Brain (organoid and tissue), 16 donors: ENCODE measurements at places on chromosomes 7 and 10. TPM values are rescaled to one million over a fixed set of nuclear protein-coding genes. Genes with fewer than 3 reads are reported as not detected.

NPTX2 gene
- polyA plus RNA-seq = 90.5 TPM

COL13A1 gene
- polyA plus RNA-seq = 0.46 TPM

ANK3 gene
- polyA plus RNA-seq = 22.3 TPM

LIPJ gene
- not detected for polyA plus RNA-seq

GJD4 gene
- polyA plus RNA-seq = not detected

HK1 gene
- 116 TPM for polyA plus RNA-seq

GPRIN2 gene
- not detected for polyA plus RNA-seq

TBX20 gene
- 0.53 TPM for polyA plus RNA-seq

A1CF gene
- not detected for polyA plus RNA-seq

FAM180A gene
- polyA plus RNA-seq = not detected

HOXA3 gene
- polyA plus RNA-seq = 2.0 TPM

SYCE1 gene
- polyA plus RNA-seq = 2.9 TPM

OPALIN gene
- 31.9 TPM for polyA plus RNA-seq

HOXA10 gene
- 62.0 TPM for polyA plus RNA-seq

MEST gene
- polyA plus RNA-seq = 290 TPM

BRI3 gene
- polyA plus RNA-seq = 145 TPM

R3HCC1L gene
- 3.2 TPM for polyA plus RNA-seq

GIMAP1 gene
- polyA plus RNA-seq = 1.1 TPM

EGR2 gene
- polyA plus RNA-seq = 0.54 TPM

CYP17A1 gene
- polyA plus RNA-seq = 0.24 TPM

ZFYVE27 gene
- polyA plus RNA-seq = 27.4 TPM

C7orf57 gene
- not detected for polyA plus RNA-seq

GIMAP5 gene
- 8.7 TPM for polyA plus RNA-seq

STEAP1B gene
- polyA plus RNA-seq = 2.9 TPM

CYP2W1 gene
- polyA plus RNA-seq = not detected

PNLIPRP3 gene
- polyA plus RNA-seq = not detected

FAM131B gene
- polyA plus RNA-seq = 69.6 TPM

AFAP1L2 gene
- polyA plus RNA-seq = 7.5 TPM

PRLHR gene
- not detected for polyA plus RNA-seq

KAT6B gene
- polyA plus RNA-seq = 16.7 TPM

NKX2-3 gene
- polyA plus RNA-seq = not detected

TAS2R4 gene
- polyA plus RNA-seq = 0.17 TPM

AKR1C2 gene
- polyA plus RNA-seq = 2.1 TPM

GIMAP2 gene
- 0.68 TPM for polyA plus RNA-seq

INA gene
- 265 TPM for polyA plus RNA-seq

ABCA13 gene
- polyA plus RNA-seq = not detected

ANKRD61 gene
- polyA plus RNA-seq = not detected

TAS2R5 gene
- polyA plus RNA-seq = not detected

MSMB gene
- not detected for polyA plus RNA-seq

TEX36 gene
- not detected for polyA plus RNA-seq

SFTPA1 gene
- not detected for polyA plus RNA-seq

PCLO gene
- 20.3 TPM for polyA plus RNA-seq

NKX1-2 gene
- 0.08 TPM for polyA plus RNA-seq

OR2A42 gene
- not detected for polyA plus RNA-seq

TFEC gene
- polyA plus RNA-seq = not detected

CPEB3 gene
- polyA plus RNA-seq = 3.9 TPM

TEX47 gene
- polyA plus RNA-seq = not detected

PPP1R3C gene
- 8.7 TPM for polyA plus RNA-seq

OR2A5 gene
- polyA plus RNA-seq = not detected

FGL2 gene
- polyA plus RNA-seq = 0.85 TPM

MPP7 gene
- 0.41 TPM for polyA plus RNA-seq

SLC13A4 gene
- polyA plus RNA-seq = 7.1 TPM

TACC2 gene
- 111 TPM for polyA plus RNA-seq

C10orf105 gene
- 3.3 TPM for polyA plus RNA-seq

NYAP1 gene
- polyA plus RNA-seq = 20.8 TPM

ZNF467 gene
- 9.1 TPM for polyA plus RNA-seq

OIT3 gene
- not detected for polyA plus RNA-seq
